Colonic mucosa (tissue), 4 donors: ENCODE measurements at places on chromosomes 4 and X. TPM values are rescaled to one million over a fixed set of nuclear protein-coding genes. Genes with fewer than 3 reads are reported as not detected.

- H3K27ac ChIP-seq = no peak overlapping the region
- H3K36me3 ChIP-seq = no peaks in the 10 kb centered on the region
- no peak overlapping the region for H3K4me3 ChIP-seq
- peak; percentile 8 for DNase-seq
Observed at GRCh38 chrX:290476-291166, 9.4 kb downstream of the PLCXD1 start.

DNA sequence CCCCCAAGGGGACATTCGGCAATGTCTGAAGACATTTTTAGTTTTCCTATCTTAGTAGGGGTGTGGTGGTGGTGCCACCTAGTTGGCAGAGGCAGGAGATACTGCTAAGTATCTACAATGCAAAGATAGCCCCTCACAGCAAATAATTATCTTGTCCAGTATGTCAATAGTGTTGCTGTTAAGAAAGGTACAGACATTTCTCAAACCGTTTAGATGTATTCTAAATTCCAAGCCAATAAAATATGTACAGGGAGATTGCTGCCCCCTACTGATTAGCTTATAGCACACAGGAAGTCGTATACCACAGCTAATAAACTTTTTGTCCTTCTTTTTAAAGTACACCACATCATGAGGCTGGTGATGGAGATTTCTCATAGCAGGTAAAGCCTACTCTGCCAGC is 260.5 kb downstream of the TMA16 start:
- H3K4me3 ChIP-seq = no peak overlapping the region
- H3K27me3 ChIP-seq = no peaks in the 10 kb centered on the region
- DNase-seq = no peak
- H3K36me3 ChIP-seq = no peaks in the 10 kb centered on the region

DNA sequence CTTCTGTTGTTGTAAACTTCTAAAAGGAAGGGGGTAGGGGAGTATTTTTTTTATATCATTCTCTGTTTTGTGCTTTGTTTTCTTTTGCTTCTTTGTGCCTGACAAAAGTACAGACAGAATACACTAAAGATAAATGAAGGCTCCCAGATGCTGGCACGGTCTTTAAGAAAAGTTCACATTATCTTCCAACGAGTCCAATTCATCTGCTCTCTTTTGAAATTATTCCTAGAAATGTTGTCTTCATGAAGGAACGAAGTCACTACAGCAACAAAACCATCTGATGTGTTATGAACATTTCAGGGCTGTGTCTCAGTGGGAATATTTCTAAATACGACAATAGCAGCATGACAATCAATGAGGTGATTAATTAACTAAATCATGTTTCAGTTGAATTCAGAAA is 813.8 kb upstream of the HTR2C start:
- no peak overlapping the region for H3K27ac ChIP-seq
- no peak for DNase-seq
- no peaks in the 10 kb centered on the region for H3K36me3 ChIP-seq
- H3K27me3 ChIP-seq = no peaks in the 10 kb centered on the region

The STS gene
- 15.1 TPM for total RNA-seq

DNA sequence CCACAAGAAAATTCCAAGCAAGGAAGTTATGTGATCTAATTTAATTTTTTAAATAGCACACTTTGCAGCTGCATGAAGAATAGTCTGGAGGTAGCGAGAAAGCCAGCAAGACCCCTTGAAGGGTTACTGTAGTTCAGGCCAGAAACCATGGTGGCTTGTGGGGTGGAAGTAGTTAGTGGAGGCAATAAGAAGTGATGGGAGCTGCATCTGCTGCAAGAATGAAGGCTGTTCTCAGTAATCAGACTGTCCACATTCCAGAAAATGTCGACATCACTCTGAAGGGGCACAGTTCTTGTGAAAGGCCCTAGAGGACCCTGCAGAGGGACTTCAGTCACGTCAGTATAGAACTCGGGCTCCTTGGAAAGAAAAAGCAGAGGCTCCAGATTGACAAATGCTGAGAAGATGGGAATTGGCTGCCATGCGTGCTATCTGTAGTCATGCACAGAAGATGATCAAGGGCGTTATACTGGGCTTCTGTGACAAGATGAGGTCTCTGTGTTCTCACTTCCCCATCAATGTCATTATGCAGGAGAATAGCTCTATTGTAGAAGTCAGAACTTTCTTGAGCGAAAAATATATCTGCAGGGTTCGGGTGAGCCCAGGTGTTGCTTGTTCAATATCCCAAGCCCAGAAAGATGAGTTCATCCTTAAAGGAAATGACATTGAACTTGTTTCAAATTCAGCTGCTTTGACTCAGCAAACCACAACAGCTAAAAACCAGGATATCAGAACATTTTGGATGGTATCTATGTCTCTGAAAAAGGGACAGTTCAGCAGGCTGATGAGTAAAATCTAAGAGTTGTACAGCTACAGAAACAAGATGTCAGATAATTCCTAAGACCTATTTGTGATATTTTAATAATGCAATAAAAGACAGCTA is 254.2 kb downstream of the CBR4 start:
- no peaks in the 10 kb centered on the region for H3K4me1 ChIP-seq
- no peak overlapping the region for H3K4me3 ChIP-seq
- no peaks in the 10 kb centered on the region for H3K36me3 ChIP-seq
- no peaks in the 10 kb centered on the region for H3K27me3 ChIP-seq

GRCh38 chrX:16601885-16602284 is 48.1 kb upstream of the S100G start:
- no peaks in the 10 kb centered on the region for H3K36me3 ChIP-seq
- H3K4me3 ChIP-seq = no peak overlapping the region
- DNase-seq = no peak
- H3K27me3 ChIP-seq = no peaks in the 10 kb centered on the region

The COX7B gene
- total RNA-seq = 517 TPM

The S100P gene
- total RNA-seq = 547 TPM

DNA sequence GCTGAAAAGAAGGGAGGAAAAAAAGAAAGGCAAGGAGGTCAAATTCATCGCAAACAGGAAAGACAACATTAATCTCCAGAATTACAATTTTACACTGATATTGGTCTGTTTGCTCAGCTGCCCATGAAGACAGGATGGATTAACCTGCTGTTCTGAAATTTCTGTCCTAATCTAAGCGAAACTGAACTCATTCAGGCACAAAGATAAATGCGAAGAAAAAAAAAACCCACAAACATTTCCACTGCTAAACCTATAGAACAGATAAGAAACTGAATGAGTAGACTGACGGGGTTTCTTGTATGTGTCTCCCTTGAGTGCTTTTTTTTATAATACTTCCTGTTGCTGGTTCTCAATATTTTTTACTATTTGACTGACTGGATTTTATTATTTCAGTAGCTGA is 251.8 kb upstream of the FTHL17 start:
- H3K4me3 ChIP-seq = no peak overlapping the region
- no peak overlapping the region for H3K27ac ChIP-seq
- DNase-seq = no peak
- no peaks in the 10 kb centered on the region for H3K4me1 ChIP-seq

GRCh38 chr4:142142366-142143054 is 506.1 kb downstream of the IL15 start:
- H3K36me3 ChIP-seq = no peaks in the 10 kb centered on the region
- no peaks in the 10 kb centered on the region for H3K27me3 ChIP-seq
- no peak overlapping the region for H3K4me3 ChIP-seq

DNA sequence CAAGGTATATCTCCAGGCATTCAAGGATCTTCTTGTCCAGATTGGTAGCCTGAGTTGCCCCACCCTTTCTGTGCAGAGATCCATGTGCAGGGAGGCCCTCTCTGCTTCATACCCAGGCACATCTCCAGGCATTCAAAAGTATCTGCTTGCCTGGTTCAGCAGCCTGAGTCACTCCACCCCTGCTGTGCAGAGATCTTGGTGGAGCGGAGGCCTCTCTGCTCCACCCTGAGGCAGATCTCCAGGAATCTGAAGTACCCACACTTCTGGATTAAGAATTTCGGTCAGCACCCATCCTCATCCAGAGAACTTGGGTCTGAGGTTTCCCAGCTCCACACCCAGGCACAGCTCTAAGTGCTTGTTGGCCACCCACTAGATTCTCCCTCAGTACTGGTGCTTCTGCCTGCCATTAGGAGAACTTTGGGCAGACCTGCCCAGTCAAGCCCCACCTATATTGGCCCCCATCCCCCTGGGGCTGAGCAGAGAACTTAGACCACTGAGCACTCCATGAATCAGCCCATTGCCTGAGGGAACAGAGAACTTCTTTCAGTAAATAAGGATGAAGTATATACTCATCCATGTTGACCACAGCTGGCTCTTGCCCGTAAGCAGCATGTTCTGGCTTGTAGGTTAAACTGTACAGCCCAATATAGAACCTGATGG is 199.5 kb upstream of the ZCCHC13 start:
- H3K27ac ChIP-seq = no peak overlapping the region
- DNase-seq = no peak
- no peaks in the 10 kb centered on the region for H3K27me3 ChIP-seq
- no peaks in the 10 kb centered on the region for H3K4me1 ChIP-seq
- no peak overlapping the region for H3K4me3 ChIP-seq

GRCh38 chr4:8613421-8614364 is 21.1 kb downstream of the CPZ start:
- H3K36me3 ChIP-seq = no peaks in the 10 kb centered on the region
- DNase-seq = no peak
- no peaks in the 10 kb centered on the region for H3K27me3 ChIP-seq
- H3K4me1 ChIP-seq = no peaks in the 10 kb centered on the region
- no peak overlapping the region for H3K4me3 ChIP-seq
- no peak overlapping the region for H3K27ac ChIP-seq

- DNase-seq = no peak
- H3K4me1 ChIP-seq = no peaks in the 10 kb centered on the region
- H3K27me3 ChIP-seq = no peaks in the 10 kb centered on the region
- H3K36me3 ChIP-seq = no peaks in the 10 kb centered on the region
- H3K27ac ChIP-seq = no peak overlapping the region
- H3K4me3 ChIP-seq = no peak overlapping the region
Observed at GRCh38 chrX:53383376-53384076, 38.9 kb downstream of the SMC1A start.

DNA sequence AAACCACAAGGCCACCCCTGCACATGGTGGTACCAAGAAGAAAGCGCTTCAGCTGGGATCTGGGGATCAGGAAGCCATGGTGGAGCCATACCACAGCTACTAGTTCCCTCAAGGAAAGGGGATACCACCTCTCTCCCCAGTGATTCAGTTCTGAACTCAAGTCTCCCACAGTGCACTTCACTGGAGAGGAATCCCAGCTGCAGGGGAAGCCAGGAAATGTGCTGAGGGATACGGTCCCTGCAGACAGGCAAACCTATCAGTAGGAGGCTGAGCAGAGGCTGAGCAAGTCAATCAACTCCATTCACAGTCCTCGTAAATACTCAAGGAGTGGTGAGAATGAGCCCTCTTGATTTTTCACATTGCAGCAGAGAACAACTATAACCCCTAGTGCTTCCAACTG is 11.0 kb downstream of the TMEM192 start:
- H3K27me3 ChIP-seq = no peaks in the 10 kb centered on the region
- H3K27ac ChIP-seq = no peak overlapping the region
- H3K36me3 ChIP-seq = no peaks in the 10 kb centered on the region
- no peak overlapping the region for H3K4me3 ChIP-seq
- DNase-seq = no peak

GRCh38 chrX:41265615-41266014 is 68.3 kb upstream of the DDX3X start:
- H3K36me3 ChIP-seq = no peaks in the 10 kb centered on the region
- no peaks in the 10 kb centered on the region for H3K4me1 ChIP-seq
- no peak overlapping the region for H3K4me3 ChIP-seq
- peaks cover 7% of the 10 kb centered on the region for H3K27me3 ChIP-seq

GRCh38 chrX:137792214-137792613 is 226.3 kb downstream of the ZIC3 start:
- H3K27me3 ChIP-seq = no peaks in the 10 kb centered on the region
- H3K4me1 ChIP-seq = no peaks in the 10 kb centered on the region
- no peaks in the 10 kb centered on the region for H3K36me3 ChIP-seq
- no peak overlapping the region for H3K4me3 ChIP-seq
- H3K27ac ChIP-seq = no peak overlapping the region
- no peak for DNase-seq
